Occipital lobe (tissue), 3 donors: ENCODE measurements at places on chromosomes 7 and 10.

DNA sequence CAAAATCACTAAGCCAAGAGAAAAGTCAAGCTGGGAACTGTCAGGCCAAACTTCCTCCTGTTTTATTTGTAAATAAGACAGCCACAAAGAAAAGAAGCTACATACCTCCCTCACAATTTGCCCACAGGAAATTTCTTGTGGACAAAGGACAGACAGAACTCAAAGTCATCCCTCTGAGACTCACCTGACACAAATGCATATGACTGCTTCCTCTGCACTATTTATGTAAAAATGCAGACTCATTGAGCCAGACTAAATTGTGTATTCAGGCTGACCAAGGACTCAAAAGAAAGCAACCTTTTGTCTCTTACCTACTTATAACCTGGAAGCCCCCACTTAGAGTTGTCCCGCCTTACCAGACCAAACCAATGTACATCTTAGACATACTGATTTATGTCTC is 11.8 kb downstream of the TOMM7 start:
- no peak for DNase-seq

DNA sequence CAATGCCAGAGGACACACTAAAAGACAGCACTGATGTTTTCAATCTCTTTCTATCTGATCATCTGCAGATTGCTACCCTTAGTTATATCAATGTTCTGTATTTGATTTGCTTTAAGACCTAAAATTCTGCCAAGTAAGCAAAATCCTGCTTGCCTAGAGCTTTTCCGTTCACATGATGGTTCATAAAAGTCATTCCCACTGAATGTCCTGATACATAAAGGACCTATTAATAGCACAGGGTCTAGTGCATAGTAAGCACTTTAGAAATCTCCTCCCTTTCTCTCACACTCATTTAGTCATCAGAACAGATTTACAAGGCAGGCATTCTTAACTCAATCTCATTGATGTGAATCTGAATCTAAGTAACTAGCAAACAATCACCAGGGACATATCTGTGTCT is 68.8 kb downstream of the PCGF5 start:
- DNase-seq: no peak

GRCh38 chr7:129951226-129952085 is 1.3 kb downstream of the UBE2H start:
- DNase-seq: no peak

- DNase-seq: no peak
These were observed 229.3 kb downstream of the GPR37 start for GRCh38 chr7:124536156-124536762.

GRCh38 chr7:46133072-46133471 is 212.0 kb upstream of the IGFBP3 start:
- DNase-seq: no peak

DNA sequence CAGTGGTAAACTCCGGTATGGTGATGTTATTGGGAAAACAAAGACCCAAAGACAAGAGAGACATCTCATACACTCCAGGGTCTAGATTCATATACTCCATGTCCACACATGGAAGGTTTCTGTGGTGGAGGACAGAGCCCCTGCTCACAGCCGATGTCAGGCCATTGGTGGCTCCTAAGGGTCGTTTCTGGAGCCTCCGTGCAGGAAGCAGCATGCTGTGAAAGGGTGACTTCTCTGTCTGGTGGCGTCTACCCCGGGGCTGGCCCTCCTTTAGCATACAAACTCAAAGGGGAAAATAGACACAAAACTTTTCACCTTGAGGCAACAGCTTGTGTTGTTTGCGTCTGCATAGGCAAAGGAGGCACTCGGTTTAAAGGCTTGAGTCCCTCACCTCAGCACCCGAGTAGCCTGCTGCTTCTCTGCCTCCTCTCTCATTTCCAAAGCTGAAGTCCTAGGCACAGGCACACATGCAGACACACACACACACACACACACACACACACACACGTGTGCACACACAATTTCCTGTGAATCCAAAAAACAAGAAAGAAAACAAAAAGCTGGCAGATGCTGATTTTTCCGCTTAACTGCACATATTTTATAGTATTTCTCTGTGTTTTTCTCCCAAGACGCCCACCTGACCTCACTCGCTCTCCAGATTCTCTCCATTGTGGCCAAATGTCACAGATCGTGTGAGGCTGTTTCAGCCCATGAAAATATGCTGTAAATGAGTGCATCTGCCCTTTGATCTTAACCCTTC is 601.4 kb upstream of the MGMT start:
- no peak for DNase-seq

DNA sequence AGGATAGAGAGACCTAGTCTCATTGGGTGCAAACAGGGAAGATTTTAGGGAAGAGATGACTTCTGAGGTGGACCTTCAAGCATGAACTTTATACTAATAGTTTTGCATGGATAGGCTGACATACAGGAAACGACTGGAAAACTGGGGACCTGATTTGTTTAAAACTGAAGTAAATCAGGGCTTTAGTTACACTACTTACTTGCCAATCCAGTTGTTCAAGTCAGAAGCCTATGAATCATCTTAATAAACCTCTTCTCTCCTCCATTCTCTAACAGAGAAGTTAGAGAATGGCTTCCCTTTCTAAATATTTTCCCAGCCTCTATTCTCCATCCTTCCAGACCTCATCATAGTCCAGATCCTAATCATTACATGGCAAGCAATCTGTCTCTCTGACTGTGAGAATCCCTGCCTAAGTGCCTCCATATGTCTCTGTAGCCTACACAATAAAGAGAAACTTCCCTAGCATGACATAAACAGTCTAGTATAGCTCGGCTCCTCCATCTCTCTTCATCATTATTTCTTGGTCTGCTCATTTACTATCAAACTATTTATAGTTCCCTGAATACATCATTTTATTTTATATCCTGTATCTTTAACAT is 55.8 kb downstream of the PRKG1 start:
- DNase-seq: no peak

DNA sequence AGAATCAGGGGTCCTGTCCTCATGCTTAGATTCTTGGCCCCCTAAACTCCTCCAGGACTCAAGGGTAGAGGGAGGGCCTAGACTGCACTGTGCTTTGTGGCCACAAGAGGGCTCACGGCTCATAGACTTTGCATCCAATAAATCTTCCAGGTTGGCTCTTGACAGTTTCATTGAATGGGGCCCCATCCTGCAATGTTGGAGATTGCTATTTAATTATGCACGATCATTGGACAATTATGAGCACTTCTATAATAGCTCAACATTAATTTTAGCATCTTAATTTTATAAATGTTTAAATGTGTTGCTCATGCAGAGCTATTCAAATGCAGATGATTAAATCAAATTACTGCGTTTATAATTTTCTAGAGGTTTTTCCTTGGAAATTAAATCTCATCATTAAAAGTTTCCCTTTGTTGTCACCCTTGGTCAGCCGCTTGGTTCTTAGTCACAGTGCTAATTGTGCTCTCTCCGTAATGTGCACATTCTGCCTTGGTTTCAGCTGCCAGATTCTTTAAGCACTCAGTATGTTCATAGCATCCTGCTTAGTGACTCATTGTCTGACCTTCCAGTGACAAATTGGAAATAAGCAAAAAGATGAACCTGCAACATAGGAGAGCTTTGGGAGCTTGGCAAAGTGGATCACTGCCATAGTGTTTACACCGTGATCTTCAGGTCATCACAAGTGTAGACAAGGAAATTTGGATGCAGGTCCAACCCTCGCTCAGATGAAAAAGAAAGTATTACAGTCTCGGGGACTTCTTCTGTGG is 33.4 kb upstream of the PLPP4 start:
- peak; percentile 7 for DNase-seq

DNA sequence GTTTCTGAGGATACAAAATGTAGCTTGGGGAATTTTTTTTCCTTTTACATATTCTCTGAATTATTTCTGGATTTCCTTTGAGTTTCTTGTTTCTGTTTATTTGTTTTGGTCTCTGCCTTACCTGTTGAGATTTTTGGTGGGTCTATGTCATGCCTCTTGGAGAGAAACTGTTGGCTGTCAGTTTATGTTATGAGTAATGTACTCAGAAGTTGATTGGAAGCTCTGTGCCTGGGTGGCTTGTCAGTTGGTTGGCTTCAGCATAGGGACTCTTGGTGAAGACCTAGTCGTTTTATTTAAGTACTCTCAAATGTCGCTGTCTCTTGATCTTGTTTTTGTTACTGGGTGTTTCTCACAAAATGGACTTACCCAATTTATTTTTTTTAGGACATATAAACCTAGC is 132.4 kb downstream of the CDK14 start:
- no peak for DNase-seq

GRCh38 chr10:76055466-76055865 is 624.0 kb downstream of the LRMDA start:
- no peak for DNase-seq

GRCh38 chr7:93249491-93250148 is 17.5 kb downstream of the VPS50 start:
- no peak for DNase-seq

- DNase-seq: peak; percentile 58
These were observed 594 bp downstream of the ZNF503 start for GRCh38 chr10:75400771-75401568.

- DNase-seq: no peak
These were observed 3.6 kb downstream of the PAX2 start for GRCh38 chr10:100749059-100749308.

DNA sequence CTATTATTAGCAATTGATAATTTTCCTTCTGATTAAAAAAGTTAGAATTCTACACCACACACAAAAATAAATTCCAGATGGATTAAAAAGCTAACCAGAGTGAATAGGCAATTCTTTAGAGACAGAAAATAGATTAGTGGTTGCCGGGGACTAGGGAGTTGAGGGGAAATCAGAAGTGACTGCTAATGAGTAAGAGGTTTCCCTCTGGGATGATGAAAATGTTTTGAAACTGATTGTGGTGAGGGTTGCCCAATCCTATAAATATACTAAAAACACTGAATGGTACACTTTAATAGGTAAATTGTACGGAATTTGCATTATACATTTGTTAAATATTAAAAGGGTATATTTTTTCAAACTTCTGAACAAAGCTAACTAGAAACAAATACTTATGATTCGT is 214.9 kb downstream of the GPAM start:
- no peak for DNase-seq

DNA sequence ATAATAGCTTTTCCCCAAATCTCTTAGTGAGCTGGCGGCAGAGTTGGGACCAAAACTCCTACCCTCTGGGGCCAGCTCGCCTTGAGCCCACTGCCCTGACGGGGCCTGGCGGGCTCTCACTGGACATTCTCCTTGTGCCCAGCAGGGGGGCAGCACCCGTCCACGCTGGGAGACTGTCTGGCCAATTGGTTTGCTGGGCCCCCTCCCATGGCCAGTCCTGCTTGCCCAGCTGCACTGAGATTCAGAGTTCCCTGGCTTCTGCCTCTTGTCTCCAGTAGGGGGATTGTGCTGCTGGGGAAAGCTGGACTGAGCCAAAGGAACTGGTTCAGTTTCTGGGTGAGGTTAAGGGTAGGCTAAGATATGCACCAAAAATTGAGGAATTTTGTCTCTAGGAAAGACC is 59.8 kb downstream of the RAMP3 start:
- DNase-seq: no peak

DNA sequence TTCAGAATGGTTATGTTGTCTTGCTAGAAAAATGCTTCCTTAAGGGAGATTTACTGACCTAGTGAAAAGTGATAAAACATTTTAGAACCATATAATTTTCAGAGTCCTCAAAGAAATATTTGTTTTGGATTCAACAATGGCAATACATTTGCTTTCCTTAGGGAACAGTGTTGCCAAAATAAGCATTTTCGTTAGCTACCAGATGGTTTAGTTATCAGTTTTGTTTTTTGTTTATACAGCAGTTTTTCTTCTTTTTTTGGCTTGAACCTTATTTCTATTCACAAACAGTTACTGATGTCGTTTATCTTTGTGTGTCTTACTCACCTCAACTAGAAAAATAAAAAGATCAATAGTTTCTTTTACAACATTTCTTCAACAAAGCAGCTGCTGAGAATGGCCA is 48.6 kb downstream of the EXOC4 start:
- no peak for DNase-seq

GRCh38 chr10:3350205-3350604 is 177.6 kb upstream of the PITRM1 start:
- no peak for DNase-seq

GRCh38 chr7:86978808-86979506 is 80.5 kb downstream of the ELAPOR2 start:
- DNase-seq: no peak

- no peak for DNase-seq
These were observed 53.7 kb downstream of the GOLGA7B start for GRCh38 chr10:97903128-97904017.

- DNase-seq: no peak
These were observed 621.0 kb downstream of the PARD3 start for GRCh38 chr10:34193931-34194626.

- DNase-seq: no peak
These were observed 96.4 kb downstream of the CREM start for GRCh38 chr10:35223016-35223415.

DNA sequence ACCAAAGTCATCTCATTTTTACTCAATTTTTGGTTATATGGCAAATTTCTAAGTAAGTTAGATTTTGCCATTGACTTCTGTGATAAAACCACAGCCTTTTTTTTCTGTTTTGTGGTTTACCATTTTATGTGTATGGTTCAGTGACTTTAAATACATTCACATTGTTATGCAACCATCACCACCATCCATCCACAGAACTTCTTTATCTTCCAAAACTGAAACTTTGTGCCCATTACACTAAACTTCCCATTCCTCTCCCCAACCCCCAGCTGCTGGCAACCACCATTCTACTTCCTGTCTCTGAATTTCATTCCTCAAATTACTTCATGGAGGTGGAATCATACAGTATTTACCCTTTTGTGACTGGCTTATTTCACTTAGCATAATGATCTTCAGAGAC is 280.4 kb upstream of the TCERG1L start:
- no peak for DNase-seq

DNA sequence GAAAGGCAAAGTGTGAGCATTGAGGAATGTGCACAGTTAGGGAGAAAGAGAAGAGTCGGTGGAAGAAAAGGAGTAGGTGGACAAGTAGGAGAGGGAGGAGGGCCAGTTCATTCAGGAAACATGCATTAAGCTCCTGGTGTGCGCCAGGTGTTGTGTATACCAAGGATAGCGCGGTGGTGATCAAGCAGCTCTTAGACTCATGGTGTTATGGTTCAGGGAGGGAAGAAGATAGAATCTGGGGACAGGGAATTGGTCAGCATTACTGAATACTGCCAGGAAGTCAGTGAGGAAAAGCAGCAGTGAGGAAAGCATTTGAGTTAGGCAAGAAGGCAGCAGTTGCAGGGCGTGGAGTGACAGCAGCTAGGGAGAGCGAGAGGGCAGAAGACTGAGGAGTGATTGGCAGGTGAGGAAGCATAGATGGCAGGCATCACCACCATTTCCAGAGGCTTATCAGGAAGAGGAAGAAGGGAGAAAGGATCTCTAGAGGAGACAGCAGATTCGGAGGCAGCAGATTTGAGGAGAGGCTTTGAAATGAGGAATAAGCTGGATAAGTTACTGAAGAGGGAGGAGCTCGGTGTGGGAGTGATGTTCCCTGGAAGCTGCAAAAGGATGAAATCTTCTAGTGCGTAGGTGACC is 265.6 kb downstream of the GFRA1 start:
- peak; percentile 6 for DNase-seq

GRCh38 chr10:31219306-31219705 is 99.7 kb upstream of the ZEB1 start:
- DNase-seq: no peak

GRCh38 chr7:143401265-143401664 is 7.4 kb downstream of the EPHA1 start:
- DNase-seq: no peak
